Kidney (tissue), 22 donors: ENCODE measurements at places on chromosomes 3 and 15. TPM values are rescaled to one million over a fixed set of nuclear protein-coding genes. Genes with fewer than 3 reads are reported as not detected.
A peak's percentile ranks its signal among the peaks of the same experiment; 100 is the strongest.

The ABHD5 gene
- 21.1 TPM for total RNA-seq

DNA sequence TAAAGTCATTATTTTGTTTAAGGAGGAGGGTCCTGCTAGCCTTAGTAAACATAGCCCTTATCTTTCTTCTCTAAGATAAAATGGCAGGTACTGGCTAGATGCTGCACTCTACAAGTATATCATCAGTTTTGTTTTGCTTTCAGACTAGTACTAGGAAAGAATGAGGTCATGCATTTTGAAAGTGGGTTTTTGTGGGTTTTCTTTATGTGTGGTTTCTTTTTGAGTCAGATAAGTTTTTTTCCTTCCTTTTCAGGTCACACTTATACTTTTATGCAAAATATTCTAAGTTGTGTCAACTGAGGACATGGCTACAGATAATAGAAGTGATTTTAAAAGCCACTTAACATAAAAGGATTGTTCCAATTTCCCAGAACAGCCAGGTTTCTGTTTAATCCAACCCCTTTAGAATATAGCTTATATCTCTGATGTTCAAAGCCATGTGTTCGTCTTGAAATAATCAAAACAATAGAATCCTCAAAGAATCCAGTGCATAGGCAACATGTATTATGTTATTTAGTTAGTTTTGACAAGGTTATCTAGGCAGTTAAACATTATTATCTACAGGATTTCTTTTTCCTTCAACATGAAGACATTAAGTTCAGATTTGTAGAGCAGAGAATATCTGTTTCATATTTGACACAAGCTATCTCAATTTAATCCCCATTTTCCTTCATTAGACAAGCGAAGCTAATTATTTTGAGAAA is 406.2 kb downstream of the RBMS3 start:
- no peak for DNase-seq

- peak; percentile 19 for DNase-seq
Observed at GRCh38 chr15:92505611-92506010, 111.9 kb downstream of the ST8SIA2 start.

DNA sequence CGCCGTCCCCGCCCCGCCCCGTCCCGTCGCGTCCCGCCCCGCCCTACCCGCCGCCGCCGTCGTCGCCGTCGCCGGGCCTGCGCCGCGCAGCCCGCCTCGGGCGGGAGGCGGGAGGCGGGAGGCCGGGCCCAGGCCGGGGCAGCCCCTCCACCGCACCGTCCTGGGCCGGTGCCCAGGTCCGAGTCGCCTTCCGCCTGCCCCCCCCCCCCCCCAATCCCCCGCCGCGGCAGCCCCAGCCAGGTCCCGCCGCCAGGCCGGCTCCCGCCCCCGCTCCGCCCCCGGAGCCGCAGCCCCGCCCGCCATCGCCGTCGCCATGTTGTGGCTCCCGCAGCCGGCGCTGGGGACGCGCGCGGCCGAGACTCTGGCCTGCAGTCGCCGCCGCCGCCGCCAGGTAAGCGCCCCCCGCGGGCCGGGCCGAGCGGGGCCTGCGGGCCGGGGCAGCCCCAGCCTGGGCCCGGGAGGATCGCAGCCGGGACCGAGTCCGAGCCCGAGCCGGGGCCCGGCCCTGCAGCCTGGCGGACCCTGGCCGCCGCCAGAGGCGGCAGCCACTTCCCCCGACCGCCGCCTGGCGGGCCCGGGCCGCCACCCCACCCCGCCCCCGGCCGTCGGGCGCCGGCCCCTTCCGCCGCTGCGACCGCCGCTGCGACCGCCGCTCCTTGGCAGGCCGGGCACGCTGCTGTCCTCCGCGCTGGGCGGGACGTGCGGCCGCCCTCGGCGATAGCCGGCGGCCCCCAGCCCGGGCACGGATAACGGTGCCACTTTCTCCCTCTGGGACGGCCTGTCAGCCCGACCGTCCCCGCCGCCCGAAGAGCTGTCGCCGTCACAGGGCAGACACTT is at the start of gene ZNF592:
Gene ZNF592, plus strand, starts transcription at position 319 of the 837 bp plus-strand sequence. CDS start 34,084 bp downstream, outside the sequence.
- peak; percentile 89 for DNase-seq

GRCh38 chr3:184716622-184717398 is 4.9 kb upstream of the MAGEF1 start:
- DNase-seq: peak; percentile 91

GRCh38 chr3:149414557-149415231 is 37.2 kb upstream of the TM4SF1 start:
- DNase-seq: no peak

DNA sequence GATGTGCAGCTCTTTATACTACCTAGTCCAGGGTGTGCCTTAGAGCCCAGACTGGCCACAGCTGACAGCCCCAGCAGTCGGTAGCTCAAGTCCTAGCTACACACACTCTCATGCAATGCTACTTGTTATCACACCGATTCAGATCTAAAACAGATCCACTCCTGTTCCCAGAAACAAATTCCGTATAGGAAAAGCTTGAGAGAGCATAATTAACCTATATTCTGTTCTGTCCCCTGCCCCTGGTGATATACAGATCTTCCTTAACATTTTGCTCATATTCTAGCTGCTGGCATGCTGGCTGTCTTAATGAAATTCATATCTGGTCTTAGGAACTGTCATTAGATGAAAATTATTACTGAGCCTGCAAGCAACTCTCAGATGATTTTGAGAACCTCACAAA is 204.3 kb downstream of the SOX2 start:
- no peak for DNase-seq

- DNase-seq: no peak
Observed at GRCh38 chr3:197701841-197702240, 34.9 kb downstream of the RUBCN start.

The B4GALT4 gene
- total RNA-seq: 23.1 TPM

DNA sequence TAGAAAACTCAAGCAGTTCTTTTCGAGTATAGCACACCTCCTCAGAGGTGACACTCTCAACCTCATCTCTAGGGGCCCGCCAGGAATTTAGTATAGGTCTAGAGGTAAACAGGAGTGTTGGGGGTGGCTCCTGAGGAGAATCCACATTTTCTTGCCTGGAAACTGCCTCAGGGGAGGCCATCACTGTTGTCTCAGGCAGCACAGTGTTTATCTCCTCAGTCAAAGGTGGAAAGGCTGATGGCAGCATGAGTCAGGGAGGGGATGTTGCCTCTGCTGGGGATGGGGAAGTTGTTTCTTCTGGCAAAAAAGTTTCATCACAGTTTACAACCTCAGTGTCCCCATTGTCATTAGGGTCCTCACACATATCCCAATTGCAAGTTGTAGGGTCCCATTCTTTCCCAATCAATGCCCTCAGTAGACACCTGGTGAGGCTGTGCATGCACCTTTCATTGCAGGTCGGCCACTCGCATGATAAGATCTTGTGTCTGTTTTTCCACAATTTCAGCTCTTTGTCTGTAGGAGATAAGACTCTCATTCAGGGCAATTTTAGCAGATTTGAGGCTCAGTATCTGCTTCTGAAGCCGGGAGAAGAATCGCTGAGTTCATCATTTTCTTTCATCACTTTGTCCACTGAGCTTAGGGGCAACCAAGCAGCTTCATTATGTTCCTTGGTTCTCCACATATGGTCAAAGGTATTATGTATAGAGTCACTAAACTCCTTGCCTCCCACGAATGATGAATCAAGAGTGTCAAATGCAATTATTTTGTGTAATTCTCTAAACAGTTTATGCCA is 25.8 kb downstream of the NAALADL2 start:
- DNase-seq: no peak

DNA sequence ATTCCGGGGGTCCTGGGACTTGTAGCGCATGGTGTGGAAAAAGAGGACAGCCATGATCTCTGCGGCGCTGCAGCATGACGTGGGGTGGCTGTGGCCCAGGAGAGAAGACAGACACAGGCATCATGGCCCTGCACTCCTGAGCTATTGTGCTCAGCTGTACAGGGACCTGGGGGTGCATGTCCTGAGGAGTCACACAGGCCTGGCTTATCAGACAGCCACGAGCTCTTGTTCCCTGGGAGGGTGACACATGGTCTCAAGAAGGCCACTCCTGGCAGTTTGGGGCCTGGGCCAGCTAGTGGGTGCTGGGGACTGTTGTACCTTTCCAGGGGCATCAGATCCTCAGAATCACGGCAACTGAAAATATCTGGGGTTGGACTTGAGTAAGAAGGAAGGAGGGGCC is 13.7 kb downstream of the TKT start:
- DNase-seq: no peak

- DNase-seq: no peak
Observed at GRCh38 chr3:117499189-117499870, 789.8 kb downstream of the TUSC7 start.

DNA sequence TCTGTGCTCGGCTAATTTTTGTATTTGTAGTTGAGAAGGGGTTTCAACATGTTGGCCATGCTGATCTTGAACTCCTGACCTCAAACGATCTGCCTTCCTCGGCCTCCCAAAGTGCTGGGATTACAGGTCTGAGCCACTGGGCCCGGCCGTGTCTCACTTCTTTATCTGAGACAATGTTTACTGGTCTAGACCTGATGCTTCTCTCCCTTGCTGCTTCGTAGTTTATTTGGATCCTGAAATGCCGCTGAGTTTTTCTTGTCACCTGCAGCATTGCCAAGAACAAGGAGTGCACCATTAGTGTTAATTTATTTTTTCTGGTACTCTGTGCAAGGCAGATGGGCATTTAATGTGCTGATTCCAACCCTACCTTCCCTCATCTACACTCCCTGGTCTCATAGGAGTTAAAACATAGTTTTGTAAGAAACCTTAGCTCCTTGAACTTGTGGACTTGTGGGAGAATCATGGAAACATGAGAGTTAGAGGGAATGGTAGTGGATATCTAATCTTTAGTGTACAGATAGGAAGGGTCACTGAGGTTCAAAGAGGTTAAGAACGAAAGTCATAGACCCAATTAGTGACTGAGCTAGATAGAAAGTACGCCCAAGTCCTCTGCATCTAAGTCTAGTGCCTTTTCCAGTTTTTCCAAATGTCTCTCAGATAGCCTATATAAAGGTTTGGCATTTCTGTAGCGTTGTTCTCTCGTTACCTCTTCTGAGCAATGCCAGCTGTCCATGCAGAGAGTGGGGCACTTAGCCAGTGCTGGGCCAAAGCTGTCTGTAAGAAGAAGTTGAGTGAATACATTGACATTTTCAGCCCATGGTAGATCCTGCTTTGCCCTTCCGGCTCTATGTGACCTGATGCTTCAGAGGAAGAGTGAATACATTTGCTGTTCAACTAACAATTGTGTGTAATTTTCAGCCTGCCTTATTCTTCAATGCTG is 244.1 kb downstream of the LPP start:
- no peak for DNase-seq

- DNase-seq: no peak
Observed at GRCh38 chr3:112871735-112872134, 25.1 kb upstream of the CD200R1L start.

The LPCAT4 gene
- 37.5 TPM for total RNA-seq

GRCh38 chr3:149340310-149340933 is 7.0 kb upstream of the TM4SF18 start:
- peak; percentile 20 for DNase-seq

DNA sequence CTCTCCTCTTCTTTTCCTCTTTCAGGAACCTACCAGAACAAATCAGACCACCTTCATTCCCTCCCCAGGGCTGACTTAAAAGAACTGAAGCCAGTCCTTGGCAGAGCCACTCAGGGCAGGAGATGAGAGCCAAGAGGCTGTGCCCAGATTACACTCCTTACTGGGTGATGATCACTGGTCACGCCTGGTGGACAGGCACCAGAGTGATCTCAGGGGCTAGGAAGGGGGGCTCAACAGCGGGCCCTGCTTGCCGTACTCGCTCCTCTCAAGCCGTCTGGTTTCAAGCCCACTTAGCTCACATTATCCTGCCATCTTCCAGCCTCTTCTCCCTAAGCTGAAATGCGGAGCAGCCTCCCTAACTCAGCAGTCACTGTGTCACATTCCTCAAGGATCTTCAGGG is 1.7 kb upstream of the FAH start:
- no peak for DNase-seq

The CLPX gene
- total RNA-seq: 48.2 TPM

GRCh38 chr3:55923626-55924025 is 436.5 kb upstream of the WNT5A start:
- DNase-seq: no peak

DNA sequence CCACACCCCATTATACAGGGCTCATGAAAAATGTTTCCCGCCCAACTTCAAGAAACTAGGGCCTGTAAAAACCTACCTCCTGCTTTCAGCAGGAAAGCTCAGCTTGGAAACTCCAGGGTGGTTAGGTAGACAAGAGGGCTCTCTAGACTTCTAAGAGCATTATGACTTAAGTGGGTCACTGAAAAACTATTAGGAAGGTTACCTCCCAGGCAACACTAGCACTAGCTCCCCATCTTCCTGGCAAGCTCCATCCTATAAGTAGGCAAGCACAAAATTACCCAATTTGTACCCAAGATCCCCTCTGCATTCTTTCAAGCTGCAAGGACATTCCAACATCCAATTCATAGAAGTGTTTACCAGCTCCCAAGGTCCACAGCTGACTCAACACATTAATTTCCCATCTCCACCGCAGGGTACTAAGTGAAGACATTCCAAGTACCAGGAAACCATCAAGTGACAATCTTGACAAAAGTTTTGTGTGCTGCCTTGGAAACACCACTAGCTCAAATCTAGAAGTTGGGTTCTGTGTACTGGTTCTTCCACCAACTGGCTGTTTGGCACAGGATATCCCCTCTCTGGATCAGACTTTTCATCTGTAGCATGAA is 46.9 kb downstream of the WNT5A start:
- DNase-seq: no peak

DNA sequence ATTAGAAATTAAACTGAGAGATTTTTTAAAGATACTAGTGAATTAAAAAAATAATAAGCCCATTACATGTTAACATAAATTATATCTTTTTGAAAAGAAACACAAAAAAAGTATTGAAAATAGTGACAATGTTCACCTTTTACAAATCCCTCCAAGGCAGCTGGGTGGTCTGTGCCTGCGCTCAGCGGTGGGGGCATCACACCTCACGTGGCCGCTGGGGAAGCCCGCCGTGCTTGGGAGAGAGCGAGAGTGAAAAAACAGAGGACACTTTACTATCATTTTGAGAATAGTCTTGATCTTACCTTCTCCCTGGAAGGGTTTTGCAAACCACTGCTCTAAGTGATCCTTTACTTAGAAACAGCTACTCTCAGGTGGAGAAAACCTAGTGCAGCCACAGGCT is 76.9 kb downstream of the CRTC3 start:
- DNase-seq: no peak

The RYR3 gene
- total RNA-seq: 10.5 TPM

GRCh38 chr3:192843119-192843518 is 74.5 kb downstream of the MB21D2 start:
- no peak for DNase-seq

GRCh38 chr15:26981492-26981891 is 10.5 kb downstream of the GABRG3 start:
- DNase-seq: no peak

The EXD1 gene
- total RNA-seq: not detected

DNA sequence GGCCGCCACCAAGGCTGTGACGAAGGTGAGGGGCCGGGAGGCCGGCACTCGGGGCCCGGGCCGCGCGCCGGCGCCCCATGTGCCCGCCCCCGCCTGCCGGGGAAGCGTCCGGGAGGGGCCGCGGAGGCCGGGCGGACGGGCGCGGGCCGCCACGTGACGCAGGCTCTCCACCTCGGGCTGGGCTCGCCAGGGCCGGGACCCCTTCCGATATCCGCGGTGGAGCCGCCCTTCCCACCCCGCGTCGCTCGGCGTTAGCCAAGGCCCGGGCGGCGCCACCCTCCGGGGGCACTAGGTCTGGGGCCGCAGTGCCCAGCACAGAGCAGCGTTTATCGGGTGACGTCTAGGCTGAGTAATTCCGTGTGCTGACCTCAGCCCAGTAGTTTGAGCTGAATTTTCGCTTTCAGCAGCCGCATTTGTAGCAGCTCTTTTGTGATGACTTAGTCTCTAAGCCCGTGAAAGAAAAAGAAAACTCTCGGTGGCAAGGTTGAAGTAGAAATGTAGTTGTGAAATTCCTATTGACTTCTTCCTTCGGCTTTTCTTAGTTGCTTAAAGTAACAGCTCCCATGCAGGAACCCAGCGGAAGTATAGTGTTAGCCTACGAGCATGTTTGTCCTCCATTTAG is 885 bp downstream of the CDV3 start:
- peak; percentile 87 for DNase-seq
